ENCODE measurements at places on chromosomes 11 and 22. TPM values are rescaled to one million over a fixed set of nuclear protein-coding genes. Genes with fewer than 3 reads are reported as not detected.

DNA sequence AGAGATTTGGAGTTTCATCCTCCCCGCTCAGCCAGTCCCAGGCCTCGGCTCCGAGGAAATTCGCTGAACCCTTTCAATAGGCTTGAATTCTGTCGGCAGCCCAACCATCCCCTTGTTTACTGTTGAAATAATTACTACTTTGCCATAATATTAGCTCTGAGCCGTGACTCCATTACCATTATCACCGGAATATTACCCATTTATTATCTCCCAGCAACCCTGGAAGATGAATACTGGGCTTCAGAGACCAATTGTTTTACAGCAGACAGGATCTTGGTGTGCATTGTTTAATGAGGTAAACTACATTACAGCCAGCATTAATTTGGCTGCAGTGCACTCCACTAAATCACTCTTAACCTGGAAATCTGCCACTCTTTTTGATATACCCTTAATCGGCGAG, 867.4 kb downstream of the NTM start:
- DNase-seq = no peak

- no peak for DNase-seq
Observed at GRCh38 chr11:28877340-28877739, 769.2 kb downstream of the METTL15 start.

- no peak for DNase-seq
Observed at GRCh38 chr11:134126217-134126822, 57.4 kb downstream of the JAM3 start.

DNA sequence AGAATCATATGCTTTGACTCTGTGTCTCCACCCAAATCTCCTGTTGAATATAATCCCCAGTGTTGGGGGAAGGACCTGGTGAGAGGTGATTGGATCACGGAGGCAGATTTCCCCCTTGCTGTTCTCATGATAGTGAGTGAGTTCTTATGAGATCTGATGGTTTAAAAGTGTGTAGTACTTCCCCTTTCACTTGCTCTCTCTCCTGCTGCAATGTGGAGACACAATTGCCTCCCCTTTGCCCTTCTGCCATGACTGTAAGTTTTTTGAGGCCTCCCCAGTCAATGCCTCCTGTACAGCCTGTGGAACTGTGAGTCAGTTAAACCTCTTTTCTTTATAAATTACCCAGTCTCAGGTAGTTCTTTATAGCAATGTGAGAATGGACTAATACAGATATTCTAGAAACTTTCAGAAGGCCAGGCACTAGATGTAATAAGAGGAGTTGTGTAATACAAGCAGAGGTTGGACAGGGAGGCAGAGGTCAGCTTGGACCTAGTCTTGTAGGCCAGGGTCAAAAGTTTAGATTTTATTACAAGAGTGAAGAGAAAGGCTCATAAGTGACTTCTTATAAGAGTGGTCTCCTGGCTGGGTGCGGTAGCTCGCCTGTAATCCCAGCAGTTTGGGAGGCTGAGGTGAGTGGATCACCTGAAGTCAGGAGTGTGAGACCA, 9.3 kb upstream of the SERPING1 start:
- DNase-seq = no peak

DNA sequence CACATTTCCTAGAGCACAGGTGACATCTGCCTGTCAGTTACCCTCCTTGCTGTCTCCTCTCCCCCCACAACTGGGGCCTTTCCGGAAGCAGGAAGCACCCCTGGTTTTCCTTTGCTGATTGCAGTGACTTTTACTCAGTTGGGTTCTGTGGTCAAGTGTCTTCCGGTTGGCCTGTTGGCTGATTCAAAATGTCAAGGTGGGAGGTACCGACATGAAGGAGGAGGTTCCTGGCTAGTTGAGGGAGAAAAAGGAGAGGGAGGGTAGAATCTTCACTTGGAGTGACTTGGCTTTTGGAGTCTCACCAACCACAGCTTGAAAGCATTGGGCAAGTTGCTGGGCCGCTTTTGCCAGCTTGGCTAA, 9.3 kb upstream of the ADAMTS15 start:
- no peak for DNase-seq

The SHISA8 gene
- 0.62 TPM for total RNA-seq

The OR52N4 gene
- not detected for total RNA-seq

DNA sequence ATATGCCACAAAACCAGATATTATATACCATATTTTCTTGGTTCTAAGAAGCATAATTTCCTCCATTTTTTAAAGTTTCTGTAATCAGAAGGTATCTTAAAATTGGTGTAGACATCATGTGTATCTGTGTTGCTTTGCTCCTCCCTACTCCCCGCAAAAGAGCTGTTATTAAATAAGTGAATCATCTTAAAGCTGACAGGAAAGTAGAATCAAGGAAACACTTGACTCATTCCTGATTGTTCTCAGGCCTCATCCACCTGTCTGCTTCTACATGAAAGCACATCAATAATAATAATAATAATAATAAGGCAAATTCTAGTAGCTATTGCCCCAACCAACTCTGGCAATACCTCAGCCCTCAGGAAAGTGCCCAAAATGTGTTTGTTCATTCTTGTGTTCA, 26.2 kb upstream of the GUCY1A2 start:
- no peak for DNase-seq

- peak; percentile 67 for DNase-seq
Observed at GRCh38 chr11:61797263-61797944, 4.7 kb downstream of the FEN1 start.

DNA sequence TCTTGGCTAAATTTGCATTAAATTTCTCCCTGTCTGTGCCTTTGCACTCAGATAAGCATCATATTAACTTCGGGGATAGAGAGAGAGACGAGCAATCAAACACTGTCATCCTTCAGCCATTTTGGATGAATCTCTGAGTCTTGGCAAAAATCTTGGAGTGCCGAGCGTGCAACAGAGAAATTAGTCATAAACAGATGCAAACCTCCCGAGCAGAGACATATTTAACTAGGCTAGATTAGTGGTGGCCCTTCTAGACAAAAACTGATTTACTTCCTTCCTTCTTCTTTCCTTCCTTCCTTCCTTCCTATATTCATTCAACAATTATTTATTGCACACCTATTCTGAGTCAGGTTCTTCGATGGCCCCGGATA, 114.4 kb upstream of the BLID start:
- DNase-seq = no peak

- no peak for DNase-seq
Observed at GRCh38 chr11:121476379-121477032, 23.7 kb upstream of the SORL1-AS1 start.

DNA sequence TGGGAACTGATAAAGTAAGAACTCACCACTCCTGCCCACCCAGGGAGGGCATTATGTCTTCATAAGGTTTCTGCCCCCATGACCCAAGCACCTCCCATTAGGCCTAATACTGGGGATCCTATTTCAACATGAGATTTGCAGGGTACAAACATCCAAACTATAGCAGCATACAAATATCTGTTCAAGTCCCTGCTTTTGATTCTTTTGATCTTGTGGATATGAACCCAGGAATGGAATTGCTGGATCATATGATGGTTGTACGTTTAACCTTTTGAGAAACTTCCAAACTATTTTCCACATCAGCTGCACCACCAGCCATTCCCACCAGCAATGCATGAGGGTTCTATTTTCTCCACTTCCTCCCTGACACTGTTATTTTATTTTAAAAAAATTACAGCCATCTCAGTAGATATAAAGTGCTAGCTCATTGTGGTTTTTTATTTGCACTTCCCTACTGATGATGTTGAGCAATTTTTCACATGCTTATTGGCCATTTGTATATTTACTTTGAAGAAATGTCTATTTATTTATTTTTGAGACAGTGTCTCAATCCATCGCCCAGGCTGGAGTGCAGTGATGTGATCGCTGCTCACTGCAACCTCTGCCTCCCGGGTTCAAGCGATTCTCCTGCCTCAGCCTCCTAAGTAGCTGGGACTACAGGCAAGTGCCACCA, 7.1 kb upstream of the ATG16L2 start:
- no peak for DNase-seq

GRCh38 chr11:26247340-26247739, 84.6 kb upstream of the ANO3 start:
- no peak for DNase-seq

The SYT8 gene
- total RNA-seq = 3.5 TPM

Measured in Panc1 (cell line).